ENCODE measurements at places on chromosomes 2 and 18.

GRCh38 chr2:136250131-136250530 lies 132.2 kb upstream of the CXCR4 start:
- no peak for DNase-seq

- DNase-seq = no peak
These were observed 22.0 kb upstream of the RPL31 start for GRCh38 chr2:100980046-100980445.

- no peak for DNase-seq
These were observed 265.3 kb upstream of the TCF4 start for GRCh38 chr18:55853268-55853667.

DNA sequence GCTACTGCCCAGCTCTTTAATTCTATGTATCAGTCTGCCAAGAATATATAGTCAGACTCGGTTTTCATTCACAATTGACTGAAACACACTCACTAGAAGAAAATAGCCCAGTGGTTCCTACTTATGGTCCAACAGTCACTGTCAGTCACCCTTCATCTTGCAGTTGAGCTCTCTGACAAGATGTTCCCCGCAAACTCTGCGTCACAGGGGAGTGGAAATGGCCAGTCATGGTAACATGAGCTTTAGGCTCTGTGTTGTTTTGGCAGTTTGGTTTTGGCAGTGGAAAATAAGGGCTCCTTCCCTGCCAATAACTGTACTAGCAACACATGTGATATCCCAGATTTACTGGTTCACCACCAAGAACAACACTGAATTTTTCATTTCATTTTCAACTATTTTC lies 122.5 kb downstream of the PRPF40A start:
- no peak for DNase-seq

- DNase-seq = no peak
These were observed 656.8 kb downstream of the BCL11A start for GRCh38 chr2:59896499-59897245.

DNA sequence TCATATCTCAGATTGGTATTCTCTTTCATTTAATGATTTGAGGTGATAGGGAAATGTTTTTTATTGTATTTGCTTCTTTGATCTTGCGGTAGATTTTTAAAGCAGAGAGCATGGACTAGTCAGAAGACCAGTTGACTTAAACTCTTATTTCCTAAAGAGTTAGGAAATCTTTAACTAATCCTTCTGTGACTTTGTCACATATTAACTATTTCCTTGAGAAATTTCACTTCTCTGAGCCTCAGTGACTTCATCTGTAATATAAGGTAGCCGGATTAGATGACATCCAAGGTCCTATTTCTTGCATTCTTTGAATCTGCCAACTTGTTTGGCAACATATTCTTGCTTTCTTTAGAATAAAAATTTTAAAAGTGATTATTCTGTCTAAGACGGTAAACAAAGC lies 55.6 kb downstream of the MTX2 start:
- DNase-seq = no peak

DNA sequence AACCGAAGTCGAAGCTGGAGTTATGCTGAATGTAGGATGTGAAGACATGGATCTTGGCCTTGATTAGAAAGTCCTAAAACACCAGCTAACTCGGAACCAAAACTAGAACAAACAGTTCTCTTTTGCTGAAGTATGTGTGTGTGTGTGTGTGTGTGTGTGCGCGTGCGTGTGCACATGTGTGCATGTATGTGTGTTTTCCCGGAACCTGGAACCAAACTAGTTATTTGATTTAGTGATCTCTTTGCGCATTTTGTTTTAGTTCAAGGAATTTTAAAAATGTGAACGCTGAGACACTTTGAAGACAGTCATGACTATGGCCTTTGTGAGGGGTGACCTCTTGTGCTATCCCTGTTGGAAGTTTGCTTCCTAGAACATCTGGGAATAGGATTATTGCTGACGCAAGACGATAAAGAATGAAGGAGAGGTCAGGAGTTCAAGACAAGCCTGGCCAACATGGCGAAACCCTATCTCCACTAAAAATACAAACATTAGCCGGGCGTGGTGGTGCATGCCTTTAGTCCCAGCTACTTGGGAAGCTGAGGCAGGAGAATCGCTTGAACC lies 23.8 kb downstream of the FHL2 start:
- DNase-seq = no peak

GRCh38 chr18:79406708-79407107 lies 11.0 kb downstream of the NFATC1 start:
- no peak for DNase-seq

DNA sequence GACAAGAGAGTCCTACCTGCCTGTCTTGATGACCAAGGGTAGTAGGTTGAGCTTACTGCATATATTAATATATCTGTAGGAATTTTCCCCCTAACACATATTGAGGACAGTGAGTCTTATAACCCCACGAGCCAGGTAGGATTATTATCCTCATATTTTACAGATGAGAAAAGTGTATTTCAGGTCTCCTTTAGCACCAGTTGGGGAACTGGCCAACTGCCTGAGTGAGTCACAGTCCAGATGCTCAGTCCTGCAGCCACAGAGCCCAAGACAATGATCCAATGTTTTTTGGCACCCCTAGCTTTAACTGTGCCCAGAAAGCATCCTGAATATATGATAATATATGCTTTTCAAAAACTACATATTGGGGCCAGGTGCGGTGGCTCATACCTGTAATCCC lies 30.8 kb upstream of the GLS start:
- DNase-seq = no peak

DNA sequence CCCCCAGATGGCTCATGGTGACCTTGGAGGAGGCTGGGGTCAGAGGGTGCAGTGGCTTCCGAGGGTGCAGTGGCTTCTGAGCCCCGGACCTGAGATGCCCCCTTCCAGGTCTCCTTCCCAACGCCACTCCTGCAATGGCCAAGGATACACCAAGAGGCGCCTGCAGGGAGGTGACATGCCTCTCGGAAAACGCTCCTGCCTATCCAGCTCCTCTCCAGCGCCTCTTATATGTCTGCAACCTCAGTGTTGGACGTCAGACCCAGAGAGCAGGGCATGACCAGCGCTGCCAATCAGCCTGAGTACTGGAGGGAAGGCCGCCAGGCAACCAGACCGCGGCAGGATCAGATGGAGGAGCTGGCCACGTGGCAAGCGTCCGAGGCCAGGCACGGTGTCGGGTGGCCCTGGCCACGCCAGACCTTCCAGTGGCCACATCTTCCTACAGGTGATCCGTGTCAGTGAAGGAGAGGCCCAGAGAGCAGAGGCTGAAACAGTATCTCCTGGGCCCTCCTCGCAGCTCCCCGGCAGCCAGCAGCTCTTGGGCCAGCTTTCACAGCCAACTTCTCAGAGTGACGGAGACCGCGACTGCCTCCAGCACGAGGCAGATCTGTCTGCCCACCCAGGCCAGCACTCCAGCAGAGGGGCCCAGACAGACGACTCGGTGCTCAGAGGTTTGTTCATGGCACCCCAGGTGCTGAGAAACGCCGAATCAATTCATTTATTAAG lies 199.5 kb upstream of the SALL3 start:
- DNase-seq = no peak

DNA sequence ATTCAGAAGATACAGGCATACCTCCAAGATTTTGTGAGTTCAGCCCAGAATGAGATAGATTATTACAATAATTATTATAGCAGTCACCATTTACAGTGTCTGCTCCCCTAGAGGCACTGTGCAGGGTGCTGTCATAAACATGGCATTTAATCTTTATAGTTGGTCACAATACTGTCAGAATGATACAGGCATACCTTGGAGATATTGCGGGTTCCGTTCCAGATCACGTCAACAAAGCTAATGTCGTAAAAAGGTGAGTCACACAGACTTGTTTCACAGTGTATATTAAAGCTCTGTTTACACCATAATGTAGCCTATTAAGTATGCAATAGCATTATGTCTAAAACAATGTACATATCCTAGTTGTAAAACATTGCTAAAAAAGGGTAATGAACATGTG lies 45.6 kb downstream of the ZRANB3 start:
- DNase-seq = no peak

DNA sequence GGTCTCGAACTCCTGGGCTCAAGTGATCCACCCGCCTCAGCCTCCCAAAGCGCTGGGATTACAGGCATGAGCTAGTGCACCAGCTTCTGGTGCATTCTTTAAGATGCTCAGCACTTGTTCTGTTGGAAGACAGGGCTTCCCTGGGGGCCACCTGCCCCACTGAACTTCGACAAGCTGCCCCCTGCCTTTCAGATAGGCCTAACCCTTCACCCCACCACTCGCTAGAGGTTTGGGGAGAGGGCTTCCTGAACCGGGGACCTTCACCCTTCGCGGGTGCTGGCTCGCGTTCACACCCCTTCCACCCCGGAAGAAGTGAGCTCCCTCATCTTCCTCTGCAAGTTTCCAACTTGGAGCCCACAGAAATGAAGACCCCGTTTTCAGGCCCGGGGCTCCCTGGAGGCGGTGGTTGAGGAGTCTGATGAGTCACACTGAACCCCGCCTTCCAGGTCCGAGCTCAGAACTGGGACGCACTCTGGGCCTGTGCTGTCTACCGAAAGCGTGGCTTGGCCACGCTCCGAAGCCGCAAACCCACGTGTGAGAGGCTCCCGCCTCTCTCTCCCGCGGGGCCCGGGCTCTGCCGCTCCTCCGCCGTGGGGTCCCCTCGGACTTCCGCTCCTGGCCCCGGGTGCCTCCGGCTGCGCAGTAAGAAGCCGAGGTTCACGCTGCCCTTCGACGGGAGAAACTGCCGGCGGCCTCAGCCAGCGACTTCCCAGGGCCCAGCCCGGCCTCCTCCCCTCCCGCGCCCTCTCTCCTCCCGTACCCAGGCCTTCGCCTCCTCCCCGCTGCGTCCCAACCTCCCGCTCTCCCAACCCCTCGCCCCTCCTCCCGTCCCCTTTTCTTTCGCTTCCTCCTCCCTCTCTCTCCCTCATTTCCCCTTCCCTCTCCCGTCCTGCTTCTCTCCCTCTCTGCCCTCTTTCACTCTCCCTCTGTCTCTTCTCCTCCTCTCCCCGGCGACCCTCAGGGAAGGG lies 47.5 kb upstream of the SP3 start:
- DNase-seq = no peak

DNA sequence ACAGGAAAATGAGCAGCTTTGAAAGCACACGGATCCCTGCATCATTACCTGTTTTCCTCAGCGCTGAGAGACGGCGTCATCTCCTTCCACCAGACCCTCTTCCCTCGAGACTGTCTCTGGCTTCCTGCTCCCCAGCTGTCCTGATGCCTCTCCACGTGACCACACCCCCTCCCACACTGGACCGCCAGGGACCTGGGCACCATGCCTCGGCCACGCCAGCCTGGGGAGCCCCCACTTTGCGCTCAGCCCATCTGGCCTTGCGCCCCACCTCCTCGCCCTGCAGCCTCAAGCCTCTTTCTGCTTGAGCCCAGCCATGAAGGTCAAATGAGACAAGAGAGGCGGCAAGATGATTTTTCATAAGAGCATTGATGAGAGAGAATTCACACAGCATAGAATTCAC lies 66.0 kb upstream of the ACKR3 start:
- DNase-seq = no peak

- no peak for DNase-seq
These were observed 8.4 kb downstream of the GPC1 start for GRCh38 chr2:240443891-240444301.

DNA sequence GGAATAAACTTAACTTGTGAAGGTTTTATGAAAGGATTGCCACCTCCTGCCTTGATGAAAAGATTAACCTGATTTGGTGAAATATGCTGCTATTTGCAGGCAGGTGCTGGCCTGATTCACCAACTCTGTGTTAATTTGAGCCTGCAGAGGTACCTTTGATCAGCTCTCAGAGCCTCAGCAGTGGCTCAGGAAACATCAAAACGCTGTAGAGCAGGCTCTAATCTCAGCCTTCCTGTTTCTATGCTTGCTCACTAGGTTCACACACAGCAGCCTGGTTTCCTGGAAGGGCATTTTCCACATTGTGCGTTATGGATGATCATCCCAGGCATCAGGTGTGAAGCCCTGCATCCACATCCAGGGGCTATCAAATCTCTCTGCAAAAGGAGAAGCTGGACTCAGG lies 16.9 kb downstream of the TGIF1 start:
- DNase-seq = no peak

DNA sequence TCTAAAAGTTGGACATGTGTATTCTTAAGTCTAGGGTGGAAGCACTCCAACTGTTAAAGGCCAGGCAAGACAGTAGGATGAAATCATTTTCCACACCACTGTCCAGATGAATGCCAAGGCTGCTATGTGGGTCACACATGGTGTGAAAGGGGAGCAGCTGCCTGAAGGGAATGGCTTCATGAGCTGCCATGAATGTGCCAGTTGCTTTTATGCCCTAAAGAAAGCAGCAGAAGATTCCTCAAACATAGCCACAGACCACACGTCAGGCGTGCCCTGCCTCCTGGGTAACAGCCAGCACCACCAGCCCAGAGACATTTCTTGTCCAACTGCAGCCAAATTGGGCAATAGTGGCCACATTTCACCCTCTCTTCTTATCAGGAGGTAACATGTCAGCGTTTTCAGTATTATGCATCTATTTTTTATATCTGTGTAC lies 130.2 kb downstream of the MTCL1 start:
- no peak for DNase-seq

DNA sequence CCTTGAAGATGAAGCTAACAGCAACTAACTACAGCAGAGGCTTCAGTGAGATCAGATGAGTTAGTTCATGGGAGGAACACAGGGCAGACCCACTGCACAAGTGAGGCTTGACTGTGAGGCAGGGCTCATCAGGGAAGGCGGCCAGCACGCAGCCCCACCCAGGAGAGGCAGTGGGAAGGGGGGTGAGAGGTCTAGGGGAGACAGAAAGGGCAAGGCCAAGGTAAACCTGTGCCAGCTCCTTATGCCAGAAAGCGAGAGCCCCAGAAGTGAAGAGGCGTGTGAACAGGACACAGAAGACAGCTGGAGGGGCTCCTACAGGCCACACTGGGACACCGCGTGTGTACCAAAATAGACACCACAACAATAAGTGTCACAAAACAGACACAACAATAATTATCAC lies 48.6 kb downstream of the ANO7 start:
- no peak for DNase-seq

DNA sequence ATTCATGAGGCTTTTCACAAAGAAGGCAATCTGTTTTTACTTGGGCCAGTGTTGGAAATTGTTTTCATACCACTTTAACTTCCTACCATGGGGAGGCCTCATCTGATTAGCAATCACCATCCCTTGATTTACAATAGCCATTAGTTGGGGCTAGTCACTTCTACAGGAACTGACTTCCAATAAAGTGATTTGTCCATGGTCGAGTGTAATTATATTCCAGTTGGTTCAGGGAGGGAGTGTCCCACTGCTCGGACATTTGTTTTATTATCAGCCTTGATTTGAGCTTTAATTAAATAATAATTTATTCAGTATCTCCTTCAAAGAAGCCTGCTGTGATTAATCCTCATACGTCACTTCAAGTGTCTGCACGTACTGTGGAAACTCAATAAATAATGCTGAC lies 233.9 kb upstream of the CNTNAP5 start:
- no peak for DNase-seq

- DNase-seq = no peak
These were observed 53.2 kb upstream of the SH3BP4 start for GRCh38 chr2:234898534-234899053.

DNA sequence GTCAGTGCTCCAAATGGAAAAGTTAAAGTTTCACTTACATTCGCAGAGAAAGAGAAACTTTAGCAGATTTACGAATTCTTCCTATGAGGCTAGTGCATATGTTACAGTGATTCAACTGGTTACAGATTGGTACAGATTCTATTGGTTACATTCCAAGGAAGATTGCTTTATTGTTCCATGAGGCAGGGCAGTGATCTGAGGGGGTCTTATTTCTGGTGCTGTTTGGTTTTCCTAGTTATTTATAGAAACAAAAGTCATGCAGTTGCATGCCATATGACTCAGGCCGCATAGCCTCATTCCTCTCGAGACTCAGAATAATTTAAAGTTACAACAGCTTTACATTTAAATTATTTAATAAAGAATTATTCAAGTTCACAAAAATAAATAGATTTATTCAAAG lies 385.4 kb upstream of the SYT4 start:
- no peak for DNase-seq

- DNase-seq = no peak
These were observed at the start of gene DOK6 for GRCh38 chr18:69400253-69400975. DOK6 (plus strand) TSS chr18:69400888.
